ENCODE measurements at places on chromosomes 4 and X.

DNA sequence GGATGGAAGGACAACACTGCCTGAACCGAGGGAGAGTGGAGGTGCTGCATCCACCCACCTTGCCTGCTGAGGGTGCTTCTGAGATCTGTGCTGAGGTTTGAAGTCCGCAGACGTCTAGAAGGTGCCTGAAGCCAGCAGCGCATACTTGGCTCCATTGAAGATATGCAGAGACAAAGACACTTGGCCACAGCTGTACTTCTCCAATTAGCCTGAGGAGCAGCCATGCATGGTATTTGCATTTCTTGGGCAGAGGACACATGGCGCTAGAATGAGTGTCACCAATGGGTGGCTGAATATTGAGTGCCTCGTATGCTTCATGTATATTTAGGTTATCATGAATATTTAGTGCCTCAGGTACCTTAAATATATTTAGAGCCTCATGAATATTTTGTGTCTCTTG, 128.7 kb upstream of the ATP6AP2 start:
- DNase-seq, result no peak

GRCh38 chr4:16894406-16894805, 4.0 kb downstream of the LDB2 start:
- no peak for DNase-seq

GRCh38 chr4:145679520-145679919, 426 bp upstream of the C4orf51 start:
- no peak for DNase-seq

- no peak for DNase-seq
These were observed 38.9 kb downstream of the PAGE2 start for GRCh38 chrX:55127692-55128091.

DNA sequence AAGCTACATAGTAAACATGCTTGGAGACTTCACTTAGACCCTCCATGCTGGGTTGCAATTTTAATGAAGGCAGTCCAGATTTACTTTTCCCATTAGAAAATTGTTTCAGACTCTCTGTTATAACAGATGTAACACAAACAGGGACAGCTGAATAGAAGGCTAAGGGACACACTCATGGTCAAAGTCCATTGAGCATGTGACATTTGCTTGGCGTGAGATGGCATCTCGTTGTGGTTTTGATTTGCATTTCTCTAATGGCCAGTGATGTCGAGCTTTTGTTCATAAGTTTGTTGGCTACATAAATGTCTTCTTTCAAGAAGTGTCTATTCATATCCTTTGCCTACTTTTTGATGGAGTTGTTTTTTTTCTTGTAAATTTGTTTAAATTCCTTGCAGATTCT, 358.2 kb upstream of the CLNK start:
- DNase-seq, result no peak

DNA sequence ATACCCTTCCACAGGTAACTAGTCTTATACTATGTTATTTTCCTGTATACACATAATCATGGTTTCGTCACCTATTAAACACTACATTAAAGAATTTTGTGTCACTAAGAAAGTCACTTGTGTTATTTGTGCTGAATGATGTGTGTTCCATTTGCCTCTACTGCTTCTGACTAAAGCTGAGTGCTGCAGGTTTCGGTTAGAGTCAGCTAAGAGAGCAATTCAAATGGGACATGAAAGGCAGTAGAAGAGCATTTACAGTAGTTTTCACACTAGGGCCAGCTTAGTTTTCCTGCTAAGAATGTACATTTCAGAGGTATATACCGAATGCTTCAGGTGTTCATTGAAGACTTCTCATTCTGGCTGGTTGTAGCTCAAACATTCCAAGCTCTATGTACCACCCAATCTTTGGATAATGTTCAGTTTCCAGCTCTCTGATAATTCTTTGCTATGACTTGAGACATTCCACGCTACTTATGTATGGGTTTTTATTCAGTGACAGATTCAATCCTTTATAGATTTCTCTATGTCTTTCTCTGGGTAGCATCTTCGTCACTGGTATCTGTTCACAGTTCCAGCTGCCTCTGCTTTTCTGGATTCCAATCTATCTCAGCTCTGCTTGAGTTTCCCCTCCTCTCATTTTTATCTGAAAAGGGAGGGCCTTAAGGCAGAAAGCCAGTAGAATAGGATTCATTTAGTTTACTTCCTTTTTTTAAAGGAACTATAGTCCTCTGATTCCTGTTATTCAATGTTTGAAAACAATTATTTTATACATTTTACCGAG, 164.4 kb downstream of the CXXC4 start:
- no peak for DNase-seq

DNA sequence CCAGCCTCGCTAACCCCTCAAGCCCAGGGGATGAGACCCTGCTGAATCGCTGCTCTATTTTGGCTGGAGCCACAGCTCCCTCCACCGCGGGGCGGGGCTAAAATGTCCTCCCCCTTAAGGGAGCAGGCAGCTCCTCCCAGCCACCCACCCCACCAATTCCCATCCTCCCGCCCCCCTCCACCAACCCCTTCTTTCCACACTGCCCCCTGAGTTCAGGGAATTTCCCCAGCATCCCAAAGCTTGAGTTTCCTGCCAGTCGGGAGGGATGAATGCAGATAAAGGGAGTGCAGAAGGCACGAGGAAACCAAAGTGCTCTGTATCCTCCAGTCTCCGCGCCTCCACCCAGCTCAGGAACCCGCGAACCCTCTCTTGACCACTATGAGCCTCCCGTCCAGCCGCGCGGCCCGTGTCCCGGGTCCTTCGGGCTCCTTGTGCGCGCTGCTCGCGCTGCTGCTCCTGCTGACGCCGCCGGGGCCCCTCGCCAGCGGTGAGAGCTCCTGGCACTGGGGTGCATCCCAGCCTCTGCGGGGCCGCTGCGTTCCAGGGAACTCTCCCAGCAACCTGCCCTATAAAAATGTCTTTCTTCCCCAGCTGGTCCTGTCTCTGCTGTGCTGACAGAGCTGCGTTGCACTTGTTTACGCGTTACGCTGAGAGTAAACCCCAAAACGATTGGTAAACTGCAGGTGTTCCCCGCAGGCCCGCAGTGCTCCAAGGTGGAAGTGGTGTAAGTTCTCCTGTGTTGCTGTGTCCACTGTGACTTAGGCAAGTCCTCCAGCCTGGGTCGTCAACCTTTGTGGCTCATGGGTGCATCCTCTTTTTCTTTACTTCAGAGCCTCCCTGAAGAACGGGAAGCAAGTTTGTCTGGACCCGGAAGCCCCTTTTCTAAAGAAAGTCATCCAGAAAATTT, at the start of gene CXCL6:
TSS of gene CXCL6 (plus strand) at position 306 of the 907 bp plus-strand sequence. CDS start at position 379, 73 bp downstream.
- no peak for DNase-seq

- DNase-seq, result no peak
These were observed 744.0 kb downstream of the FSTL5 start for GRCh38 chr4:161419822-161420221.

- DNase-seq, result no peak
These were observed 77.1 kb upstream of the LSM6 start for GRCh38 chr4:146098397-146098796.

DNA sequence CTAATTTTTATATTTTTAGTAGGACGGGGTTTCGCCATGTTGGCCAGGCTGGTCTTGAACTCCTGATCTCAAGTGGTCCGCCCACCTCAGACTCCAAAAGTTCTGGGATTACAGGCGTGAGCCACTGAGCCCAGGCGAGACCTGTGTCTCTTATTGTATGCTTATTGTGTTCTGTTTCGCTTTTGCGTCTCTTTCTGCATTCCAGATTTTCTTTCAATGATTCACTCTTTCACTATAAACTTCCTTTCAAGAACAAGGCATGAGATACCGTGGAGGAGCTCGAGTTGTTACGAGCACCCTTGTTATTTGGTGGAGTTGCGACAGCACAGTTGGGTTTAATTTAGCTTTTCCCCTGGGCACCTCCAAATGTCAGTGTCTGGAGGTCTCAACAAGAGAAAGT, 366.7 kb upstream of the FAT1 start:
- no peak for DNase-seq
